ENCODE measurements at places on chromosomes 6 and 20.

GRCh38 chr6:40599555-40599954 lies 12.4 kb upstream of the LRFN2 start:
- peaks cover 44% of the 10 kb centered on the region for H3K27me3 ChIP-seq
- H3K4me3 ChIP-seq = no peak overlapping the region
- no peaks in the 10 kb centered on the region for H3K36me3 ChIP-seq

DNA sequence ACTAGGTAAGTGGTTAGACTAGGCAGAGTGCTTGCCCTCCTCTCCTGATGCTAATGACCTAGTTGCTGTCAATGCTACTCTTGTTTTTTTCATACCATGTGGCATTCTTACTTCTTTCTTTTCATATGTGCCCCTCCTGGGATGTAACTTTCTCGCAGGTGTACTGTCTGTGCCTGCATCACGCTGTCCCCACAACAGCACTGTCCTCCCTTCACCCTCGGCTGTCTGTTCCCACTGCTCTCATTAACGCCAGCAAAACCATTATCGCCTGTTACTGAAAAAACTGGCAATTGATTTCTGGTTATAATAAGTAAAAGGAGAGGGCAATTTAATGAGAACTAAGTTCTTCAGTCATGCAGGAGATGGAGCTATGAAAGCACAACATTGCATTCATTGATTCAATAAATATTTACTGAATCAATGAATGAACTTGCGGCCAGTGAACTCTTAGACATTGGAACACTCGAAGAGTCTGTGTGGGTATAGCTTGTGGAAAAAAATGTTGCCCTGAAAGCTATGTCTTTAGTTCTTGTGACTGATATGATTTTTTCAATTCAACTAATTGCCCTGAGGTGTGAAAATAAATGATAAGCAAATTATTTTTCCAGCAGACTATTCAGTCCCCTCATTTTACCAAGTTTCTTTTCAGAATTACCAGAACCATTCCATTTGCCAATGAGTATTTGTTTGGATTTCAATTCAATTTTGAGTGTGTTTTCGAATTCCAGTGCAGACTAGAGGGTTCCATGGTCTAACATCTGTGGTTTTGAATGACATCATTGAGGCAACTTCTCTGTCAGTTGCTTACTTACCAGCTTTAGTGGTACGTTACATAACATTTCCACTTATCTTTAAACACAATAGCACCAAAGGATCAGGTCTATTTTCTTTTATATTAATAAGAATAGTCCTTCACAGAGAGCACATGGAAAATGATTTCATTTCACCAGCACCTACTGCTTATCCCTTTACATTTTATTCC lies 2.1 kb downstream of the SLC17A4 start:
- H3K4me3 ChIP-seq = no peak overlapping the region
- no peaks in the 10 kb centered on the region for H3K4me1 ChIP-seq
- H3K36me3 ChIP-seq = no peaks in the 10 kb centered on the region
- no peak overlapping the region for H3K27ac ChIP-seq
- no peak for DNase-seq
- peaks cover 8% of the 10 kb centered on the region for H3K27me3 ChIP-seq

- H3K4me3 ChIP-seq = no peak overlapping the region
- H3K36me3 ChIP-seq = no peaks in the 10 kb centered on the region
- no peak for DNase-seq
- H3K27ac ChIP-seq = no peak overlapping the region
Observed at GRCh38 chr6:154461348-154461747, 49.1 kb downstream of the CNKSR3 start.

- peaks cover 50% of the 10 kb centered on the region for H3K36me3 ChIP-seq
- H3K4me3 ChIP-seq = peak overlapping the region; percentile 35
- H3K27ac ChIP-seq = peak overlapping the region; percentile 36
- H3K4me1 ChIP-seq = peaks cover 33% of the 10 kb centered on the region
- peaks cover 3% of the 10 kb centered on the region for H3K27me3 ChIP-seq
- no peak for DNase-seq
Observed at GRCh38 chr6:31266567-31267360, 5.1 kb downstream of the HLA-C start.

GRCh38 chr6:158830736-158831135 lies 11.6 kb upstream of the EZR start:
- no peaks in the 10 kb centered on the region for H3K36me3 ChIP-seq
- H3K4me3 ChIP-seq = no peak overlapping the region
- H3K27ac ChIP-seq = no peak overlapping the region
- DNase-seq = no peak
- no peaks in the 10 kb centered on the region for H3K27me3 ChIP-seq

- no peak overlapping the region for H3K4me3 ChIP-seq
- H3K27ac ChIP-seq = no peak overlapping the region
- DNase-seq = no peak
- H3K36me3 ChIP-seq = peaks cover 6% of the 10 kb centered on the region
Observed at GRCh38 chr20:34052414-34052813, 58.7 kb downstream of the RALY start.

GRCh38 chr20:35215066-35215956 lies 11.2 kb upstream of the MMP24 start:
- H3K4me1 ChIP-seq = no peaks in the 10 kb centered on the region
- no peaks in the 10 kb centered on the region for H3K27me3 ChIP-seq
- no peaks in the 10 kb centered on the region for H3K36me3 ChIP-seq
- H3K4me3 ChIP-seq = no peak overlapping the region
- H3K27ac ChIP-seq = no peak overlapping the region
- DNase-seq = no peak

DNA sequence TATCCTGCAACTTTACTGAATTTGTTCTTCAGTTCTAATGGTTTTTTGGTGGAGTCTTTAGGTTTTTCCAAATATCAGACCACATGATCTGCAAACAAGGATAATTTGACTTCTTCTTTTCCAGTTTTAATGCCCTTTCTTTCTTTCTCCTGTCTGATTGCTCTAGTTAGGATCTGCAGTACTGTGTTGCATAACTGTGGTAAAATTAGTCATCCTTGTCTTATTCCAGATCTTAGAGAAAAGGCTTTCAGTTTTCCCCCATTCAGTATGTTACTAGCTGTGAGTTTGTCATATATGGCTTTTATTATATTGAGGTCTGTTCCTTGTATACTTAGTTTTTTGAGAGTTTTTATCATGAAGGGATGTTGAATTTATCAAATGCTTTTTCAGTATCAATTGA lies 4.3 kb downstream of the MICA start:
- DNase-seq = no peak
- no peak overlapping the region for H3K4me3 ChIP-seq
- peaks cover 45% of the 10 kb centered on the region for H3K4me1 ChIP-seq
- H3K27me3 ChIP-seq = no peaks in the 10 kb centered on the region
- peaks cover 9% of the 10 kb centered on the region for H3K36me3 ChIP-seq

GRCh38 chr6:125818225-125818657 lies 27.5 kb downstream of the NCOA7 start:
- peaks cover 34% of the 10 kb centered on the region for H3K4me1 ChIP-seq
- no peak for DNase-seq
- H3K27ac ChIP-seq = no peak overlapping the region
- peaks cover 41% of the 10 kb centered on the region for H3K36me3 ChIP-seq
- H3K4me3 ChIP-seq = no peak overlapping the region

DNA sequence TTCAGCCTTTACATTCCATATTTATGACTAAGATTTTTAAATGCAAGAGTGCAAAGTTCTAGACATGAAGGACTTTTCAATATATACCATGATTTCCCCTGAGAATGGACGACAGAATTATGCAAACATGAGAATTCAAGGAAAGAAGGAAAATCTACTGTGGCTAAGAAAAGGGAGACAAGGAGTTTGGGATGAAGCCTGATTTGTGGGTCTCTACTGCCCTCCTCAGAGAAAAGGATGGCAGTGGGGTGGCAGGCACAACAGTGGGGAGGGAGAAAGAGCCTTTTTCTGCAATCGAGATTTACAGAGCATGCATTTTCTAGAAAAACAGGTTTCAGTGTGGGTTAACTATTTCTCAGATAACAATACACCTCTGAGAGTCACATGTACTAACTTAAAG lies 466.9 kb upstream of the NRSN1 start:
- H3K4me3 ChIP-seq = no peak overlapping the region
- H3K4me1 ChIP-seq = no peaks in the 10 kb centered on the region
- DNase-seq = no peak
- no peaks in the 10 kb centered on the region for H3K27me3 ChIP-seq

DNA sequence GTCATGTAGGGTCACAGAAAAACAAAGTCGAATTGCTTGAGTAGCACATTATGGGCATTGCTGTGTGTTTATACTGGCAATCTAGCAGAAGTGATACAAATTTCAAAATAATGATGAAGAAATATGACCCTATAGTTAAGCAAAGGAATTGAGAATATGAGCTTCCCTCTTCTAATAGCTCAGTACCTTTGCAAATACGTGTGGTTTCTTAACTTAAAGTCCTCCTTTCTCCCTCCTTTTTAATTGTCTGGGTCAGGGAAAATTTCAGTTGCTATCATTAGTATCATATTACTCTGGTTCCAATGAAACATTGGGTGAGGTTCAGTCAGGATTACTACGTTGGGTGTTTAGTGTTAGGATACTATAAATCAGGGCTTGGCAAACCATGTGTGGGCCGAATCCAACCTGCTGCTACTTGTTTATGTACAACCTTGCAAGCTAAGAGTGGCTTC lies 166.8 kb upstream of the CARMIL1 start:
- no peaks in the 10 kb centered on the region for H3K27me3 ChIP-seq
- no peak overlapping the region for H3K4me3 ChIP-seq
- H3K27ac ChIP-seq = no peak overlapping the region
- no peak for DNase-seq

GRCh38 chr6:159955945-159956361 lies 12.9 kb upstream of the IGF2R start:
- H3K4me1 ChIP-seq = peaks cover 16% of the 10 kb centered on the region
- DNase-seq = no peak
- peaks cover 10% of the 10 kb centered on the region for H3K27me3 ChIP-seq

GRCh38 chr6:8855411-8855810 lies 420.1 kb upstream of the SLC35B3 start:
- H3K27me3 ChIP-seq = no peaks in the 10 kb centered on the region
- no peaks in the 10 kb centered on the region for H3K36me3 ChIP-seq
- H3K4me1 ChIP-seq = no peaks in the 10 kb centered on the region

DNA sequence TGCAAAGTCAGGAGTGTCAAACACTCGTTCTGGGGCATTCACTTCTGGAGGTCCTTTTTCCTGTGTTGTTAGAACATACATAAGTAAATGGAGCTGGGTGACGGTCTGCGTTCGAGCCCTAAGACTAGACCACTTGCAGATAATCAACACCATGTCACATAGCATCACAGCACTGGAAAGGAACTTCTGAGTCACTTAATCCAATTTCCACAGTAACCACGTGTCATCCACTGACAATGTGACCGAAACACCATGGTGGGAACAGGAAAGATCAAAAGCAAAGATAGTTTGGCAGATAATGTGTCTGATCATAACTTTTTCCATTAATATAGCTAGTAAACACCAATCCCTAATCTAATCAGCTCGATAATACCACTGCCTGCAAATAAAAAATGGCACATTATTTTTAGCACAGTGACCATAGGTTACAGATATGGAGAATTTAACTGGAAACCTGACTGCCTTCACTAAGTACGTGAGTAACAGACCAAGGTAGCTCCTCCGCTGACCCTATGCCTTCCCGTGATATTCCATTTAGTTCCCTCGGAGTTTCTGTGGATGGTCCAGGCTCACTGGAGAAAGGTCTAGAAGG lies 34.8 kb downstream of the WRNIP1 start:
- DNase-seq = peak; percentile 24
- H3K4me1 ChIP-seq = peaks cover 22% of the 10 kb centered on the region
- no peak overlapping the region for H3K4me3 ChIP-seq
- no peaks in the 10 kb centered on the region for H3K27me3 ChIP-seq

GRCh38 chr20:25486377-25486776 lies 78.9 kb downstream of the GINS1 start:
- DNase-seq = no peak
- no peak overlapping the region for H3K4me3 ChIP-seq
- peaks cover 26% of the 10 kb centered on the region for H3K4me1 ChIP-seq
- H3K27ac ChIP-seq = no peak overlapping the region
- H3K27me3 ChIP-seq = no peaks in the 10 kb centered on the region

DNA sequence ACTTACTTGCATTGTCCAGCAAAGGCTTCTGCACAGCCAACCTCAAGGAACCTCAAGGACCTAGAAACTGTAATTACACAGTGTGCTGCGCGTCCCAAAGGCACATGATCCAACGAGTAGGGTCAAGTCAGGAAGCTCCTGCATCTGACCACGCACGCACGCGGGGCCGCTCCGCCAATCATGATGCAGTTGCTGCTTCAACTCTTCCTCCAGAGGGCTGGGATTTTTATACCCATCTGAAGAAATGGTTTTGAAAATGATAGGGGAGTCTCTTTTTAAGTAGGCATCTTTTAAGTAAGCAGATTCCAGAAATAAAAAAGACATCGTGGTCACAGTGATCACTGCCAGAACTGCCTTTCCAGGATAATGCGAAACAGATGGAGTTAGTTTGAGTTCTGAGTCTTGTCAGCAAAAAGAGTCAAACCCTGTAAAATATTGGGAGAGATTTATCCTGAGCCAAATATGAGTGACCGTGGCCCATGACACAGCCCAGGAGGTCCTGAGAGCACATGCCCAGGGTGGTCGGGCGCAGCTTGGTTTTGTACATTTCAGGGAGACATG lies 34.0 kb downstream of the KIF25 start:
- no peak overlapping the region for H3K27ac ChIP-seq
- no peaks in the 10 kb centered on the region for H3K4me1 ChIP-seq
- DNase-seq = no peak
- no peaks in the 10 kb centered on the region for H3K36me3 ChIP-seq
- no peak overlapping the region for H3K4me3 ChIP-seq

GRCh38 chr6:150409576-150410066 lies 40.8 kb downstream of the IYD start:
- no peak overlapping the region for H3K4me3 ChIP-seq
- no peaks in the 10 kb centered on the region for H3K4me1 ChIP-seq
- no peak overlapping the region for H3K27ac ChIP-seq
- no peak for DNase-seq
- H3K27me3 ChIP-seq = peaks cover 51% of the 10 kb centered on the region
- H3K36me3 ChIP-seq = no peaks in the 10 kb centered on the region

- DNase-seq = no peak
- no peaks in the 10 kb centered on the region for H3K27me3 ChIP-seq
- peak overlapping the region; percentile 40 for H3K4me3 ChIP-seq
Observed at GRCh38 chr6:128259029-128259724, 261.2 kb downstream of the PTPRK start.

DNA sequence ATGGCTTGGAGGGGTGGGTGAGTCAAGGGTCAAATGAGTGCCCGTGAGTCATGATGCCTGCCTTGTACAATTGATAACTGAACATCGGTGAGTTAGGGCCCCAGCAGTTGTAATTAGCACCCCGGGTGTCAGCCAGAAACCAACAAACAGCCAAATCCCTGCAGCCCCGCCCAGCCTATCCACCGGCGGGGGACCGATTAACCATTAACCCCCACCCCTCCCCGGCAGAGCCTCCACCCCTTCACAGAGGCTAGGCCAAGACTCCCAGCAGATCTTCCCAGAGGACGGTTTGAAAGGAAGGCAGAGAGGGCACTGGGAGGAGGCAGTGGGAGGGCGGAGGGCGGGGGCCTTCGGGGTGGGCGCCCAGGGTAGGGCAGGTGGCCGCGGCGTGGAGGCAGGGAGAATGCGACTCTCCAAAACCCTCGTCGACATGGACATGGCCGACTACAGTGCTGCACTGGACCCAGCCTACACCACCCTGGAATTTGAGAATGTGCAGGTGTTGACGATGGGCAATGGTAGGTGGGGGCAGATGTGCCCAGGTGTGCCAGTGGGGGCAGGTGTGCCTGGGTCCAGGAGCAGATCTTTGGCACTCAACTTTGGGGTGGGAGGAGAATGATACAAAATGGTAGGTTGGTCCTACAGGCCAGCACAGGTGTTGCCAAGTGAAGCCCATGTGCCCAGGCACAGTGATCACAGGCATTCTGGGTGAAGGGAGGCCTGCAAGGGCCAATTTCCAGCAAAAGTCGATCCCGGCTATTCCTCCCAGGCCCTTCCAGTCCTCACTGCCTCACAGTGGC lies 45.7 kb downstream of the HNF4A start:
- no peak overlapping the region for H3K4me3 ChIP-seq
- H3K4me1 ChIP-seq = no peaks in the 10 kb centered on the region
- no peaks in the 10 kb centered on the region for H3K36me3 ChIP-seq
- no peak overlapping the region for H3K27ac ChIP-seq
- H3K27me3 ChIP-seq = no peaks in the 10 kb centered on the region
- DNase-seq = no peak

Measured in activated naive CD8-positive, alpha-beta T cell treated with anti-CD3 and anti-CD28 coated beads for 36 hours (primary cell).